ENCODE measurements at places on chromosomes 3 and 15.

- no peak for DNase-seq
- H3K27me3 ChIP-seq: no peaks in the 10 kb centered on the region
- H3K36me3 ChIP-seq: peaks cover 62% of the 10 kb centered on the region
- no peak overlapping the region for H3K27ac ChIP-seq
Observed at GRCh38 chr15:90787881-90788280, 70.7 kb downstream of the BLM start.

- H3K36me3 ChIP-seq: no peaks in the 10 kb centered on the region
- no peaks in the 10 kb centered on the region for H3K4me1 ChIP-seq
- H3K4me3 ChIP-seq: no peak overlapping the region
- DNase-seq: no peak
Observed at GRCh38 chr3:54527521-54527920, 400.3 kb downstream of the LRTM1 start.

DNA sequence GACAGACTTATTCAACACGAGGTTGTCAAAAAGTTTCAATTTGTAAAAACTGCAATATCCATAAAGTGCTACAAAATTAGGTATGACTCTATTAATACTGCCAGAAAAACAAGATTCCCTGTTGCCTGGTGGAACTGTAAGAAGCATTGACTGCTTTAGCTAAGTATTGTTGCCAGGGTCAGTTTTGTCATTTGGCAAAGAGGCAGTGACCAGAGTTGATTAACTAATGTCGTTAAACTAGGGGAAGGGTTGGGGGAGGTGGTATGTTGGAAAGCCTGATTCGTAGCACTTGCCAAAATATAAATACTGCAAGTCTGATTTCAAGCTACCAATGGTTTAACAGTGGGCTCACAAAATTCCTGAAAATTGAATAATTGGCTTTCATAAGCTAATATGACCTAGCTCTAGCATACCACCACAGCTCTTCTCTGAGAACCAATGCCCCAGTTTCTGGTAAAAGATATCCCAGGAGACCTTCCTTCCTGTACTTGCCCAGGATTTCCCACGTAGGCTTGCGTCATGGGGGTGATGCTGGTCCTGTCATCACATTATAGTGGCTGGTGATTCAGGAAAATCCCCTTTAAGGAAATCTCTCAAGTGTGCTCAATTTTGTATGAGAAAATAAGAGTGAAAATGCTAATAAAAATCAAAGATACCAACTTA lies 266.4 kb upstream of the TBC1D5 start:
- H3K27me3 ChIP-seq: no peaks in the 10 kb centered on the region
- H3K27ac ChIP-seq: no peak overlapping the region
- peaks cover 10% of the 10 kb centered on the region for H3K4me1 ChIP-seq
- DNase-seq: no peak
- H3K4me3 ChIP-seq: no peak overlapping the region

GRCh38 chr15:67899596-67900283 lies 59.9 kb upstream of the RNU6-1 start:
- H3K4me1 ChIP-seq: no peaks in the 10 kb centered on the region
- DNase-seq: no peak
- H3K36me3 ChIP-seq: peaks cover 1% of the 10 kb centered on the region
- H3K27me3 ChIP-seq: peaks cover 2% of the 10 kb centered on the region
